ENCODE measurements at places on chromosomes 13 and 19.
A peak's percentile ranks its signal among the peaks of the same experiment; 100 is the strongest.

DNA sequence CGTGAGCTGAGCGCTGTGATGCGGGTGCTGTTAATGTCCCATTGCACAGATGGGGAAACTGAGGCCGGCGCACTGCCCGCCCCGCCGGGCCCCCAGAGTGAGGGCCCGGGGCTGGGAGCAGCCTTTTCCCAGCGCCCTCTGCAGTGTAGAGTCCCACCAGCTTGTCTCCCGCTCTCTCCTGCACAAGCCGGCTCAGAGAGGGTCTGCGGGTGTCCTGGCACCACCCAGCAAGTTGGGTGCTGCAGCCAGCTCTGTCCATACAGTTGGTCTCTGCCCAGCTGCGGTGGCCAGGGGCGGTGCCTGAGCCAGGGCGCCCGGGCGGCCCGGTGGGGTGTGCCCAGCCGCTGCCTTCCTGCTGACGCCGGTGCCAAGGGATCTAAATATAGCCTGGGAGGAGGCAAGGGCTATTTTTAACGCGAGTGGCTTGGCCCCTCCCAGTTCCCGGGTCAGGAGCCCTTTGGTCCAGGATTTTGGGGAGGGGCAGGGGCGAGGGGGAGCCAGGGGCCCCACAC, 19.3 kb downstream of the GADD45B start:
- no peak for DNase-seq

DNA sequence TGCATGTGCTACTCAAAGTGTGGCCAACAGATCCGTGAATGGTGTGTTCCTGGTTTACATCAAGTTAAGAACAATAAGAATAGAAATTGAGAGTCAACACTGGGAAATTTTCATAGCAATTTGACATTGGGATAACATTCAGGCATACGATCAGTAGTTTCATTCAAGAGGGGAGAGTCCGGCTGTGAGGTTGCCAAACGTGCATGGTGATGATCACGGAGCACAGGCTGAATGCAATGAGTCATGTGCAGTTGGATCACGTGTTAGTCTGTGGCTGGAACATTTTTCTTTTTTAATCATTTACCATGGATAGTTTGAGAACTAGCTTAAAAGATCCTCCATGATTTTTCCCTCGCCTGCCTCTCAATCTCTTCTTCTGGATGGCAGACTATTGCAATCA, 2.5 kb upstream of the DCT start:
- DNase-seq, result no peak

DNA sequence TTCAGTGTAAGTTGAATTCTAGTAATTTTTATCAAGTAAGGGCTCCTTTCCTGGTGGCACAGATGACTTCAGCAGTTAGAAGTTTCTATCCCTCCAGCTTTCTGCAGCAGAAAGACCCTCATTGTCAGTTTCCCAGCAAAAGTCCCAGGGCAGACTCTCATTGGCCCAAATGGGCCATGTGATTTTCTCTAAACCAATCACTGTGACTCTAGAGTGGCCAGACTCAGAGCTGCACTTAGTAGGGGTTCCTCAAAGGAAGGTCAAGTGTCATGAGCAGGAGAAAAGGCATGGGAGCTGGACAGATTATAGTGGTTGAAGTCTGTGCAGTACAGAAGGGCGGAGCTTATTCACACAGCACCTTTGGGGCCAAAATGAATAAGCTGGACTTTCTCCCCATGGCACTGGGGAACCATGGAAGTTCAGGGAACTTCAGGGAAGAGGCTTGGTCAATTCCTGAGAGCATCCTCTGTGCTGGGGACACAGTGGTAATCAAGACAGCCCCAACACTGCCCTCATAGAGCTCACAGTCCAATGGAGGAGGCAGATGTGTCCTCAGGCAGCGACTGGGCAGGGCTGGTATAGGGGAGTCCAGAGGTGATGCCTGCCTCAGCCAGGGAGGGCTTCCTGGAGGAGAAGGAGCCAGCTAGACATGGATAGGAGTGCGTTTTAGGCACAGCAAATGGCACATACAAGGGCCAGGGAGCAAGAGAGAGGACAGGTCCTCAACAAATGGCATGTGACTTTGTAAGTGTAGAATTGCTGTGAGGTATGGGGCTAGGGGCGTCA, 18.3 kb downstream of the CKM start:
- no peak for DNase-seq

- DNase-seq, result peak; percentile 79
Measured at GRCh38 chr19:39679056-39679790, 23.5 kb downstream of the LGALS16 start.

DNA sequence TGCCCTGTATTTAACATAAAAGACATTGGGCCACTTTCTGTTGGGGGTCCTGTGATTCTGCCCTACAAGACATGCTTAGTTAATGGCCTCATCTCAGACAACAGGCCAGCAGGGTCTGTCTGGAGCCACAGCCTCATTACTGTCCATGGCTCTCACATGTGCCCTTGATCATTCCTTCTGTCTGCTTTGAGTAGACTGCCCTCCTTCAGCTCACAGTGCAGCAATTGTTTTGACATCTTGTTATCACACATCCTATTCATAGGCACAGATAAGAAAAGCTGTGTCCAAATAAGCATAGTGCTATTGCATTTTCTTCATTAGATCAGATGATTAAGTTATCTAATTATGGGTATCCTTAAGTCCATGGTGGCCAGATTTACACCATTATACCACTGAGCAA, 127.9 kb downstream of the KCTD12 start:
- DNase-seq, result no peak

DNA sequence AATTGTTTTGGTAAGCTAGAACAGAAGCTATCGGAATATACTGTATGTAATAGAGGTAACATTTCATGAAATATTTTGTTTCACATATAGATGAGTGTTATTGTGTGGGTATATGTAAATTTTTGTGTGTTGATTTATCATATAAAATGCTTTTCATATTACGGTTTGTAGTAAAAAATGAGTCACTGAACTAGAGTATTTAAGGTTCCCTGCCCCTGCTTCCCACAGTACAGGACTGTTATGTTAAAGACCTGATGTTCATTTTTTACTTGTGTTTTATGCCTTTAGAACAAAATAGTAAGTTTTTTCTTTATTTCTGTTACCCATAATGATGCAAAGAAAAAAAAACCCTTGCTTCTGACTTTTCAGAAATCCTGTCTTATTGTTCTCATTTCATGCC, 243.4 kb downstream of the ENOX1 start:
- DNase-seq, result no peak

GRCh38 chr19:1858412-1859081, 4.8 kb downstream of the KLF16 start:
- DNase-seq, result no peak

- no peak for DNase-seq
Measured at GRCh38 chr13:54607421-54607820, 1578.8 kb downstream of the OLFM4 start.

DNA sequence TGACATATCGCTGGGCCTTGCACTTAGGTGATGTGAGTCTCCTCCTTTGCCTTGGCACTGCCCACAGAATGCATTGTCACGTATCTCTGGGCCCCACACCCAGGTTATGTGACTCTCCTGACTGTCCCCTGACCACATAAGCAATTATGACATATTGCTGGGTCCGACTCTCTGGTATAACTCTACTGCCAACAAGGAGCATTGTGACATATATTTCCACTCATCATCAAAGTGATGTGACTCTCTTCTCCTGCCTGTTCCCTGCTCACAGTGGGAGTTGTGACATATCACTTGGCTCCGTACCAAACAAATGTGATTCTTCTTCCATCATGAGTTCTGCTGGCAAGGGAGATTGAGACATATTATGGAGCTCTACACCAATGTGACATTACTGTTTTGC, 15.4 kb upstream of the ZNF681 start:
- no peak for DNase-seq

GRCh38 chr19:39430675-39431593, 4.8 kb downstream of the RPS16 start:
- peak; percentile 91 for DNase-seq

GRCh38 chr19:2719232-2719735, 1.9 kb downstream of the DIRAS1 start:
- DNase-seq, result no peak

GRCh38 chr19:31141301-31141700, 207.9 kb downstream of the TSHZ3 start:
- no peak for DNase-seq

- DNase-seq, result peak; percentile 76
Measured at GRCh38 chr13:24274452-24275021, 34.8 kb upstream of the C1QTNF9 start.

DNA sequence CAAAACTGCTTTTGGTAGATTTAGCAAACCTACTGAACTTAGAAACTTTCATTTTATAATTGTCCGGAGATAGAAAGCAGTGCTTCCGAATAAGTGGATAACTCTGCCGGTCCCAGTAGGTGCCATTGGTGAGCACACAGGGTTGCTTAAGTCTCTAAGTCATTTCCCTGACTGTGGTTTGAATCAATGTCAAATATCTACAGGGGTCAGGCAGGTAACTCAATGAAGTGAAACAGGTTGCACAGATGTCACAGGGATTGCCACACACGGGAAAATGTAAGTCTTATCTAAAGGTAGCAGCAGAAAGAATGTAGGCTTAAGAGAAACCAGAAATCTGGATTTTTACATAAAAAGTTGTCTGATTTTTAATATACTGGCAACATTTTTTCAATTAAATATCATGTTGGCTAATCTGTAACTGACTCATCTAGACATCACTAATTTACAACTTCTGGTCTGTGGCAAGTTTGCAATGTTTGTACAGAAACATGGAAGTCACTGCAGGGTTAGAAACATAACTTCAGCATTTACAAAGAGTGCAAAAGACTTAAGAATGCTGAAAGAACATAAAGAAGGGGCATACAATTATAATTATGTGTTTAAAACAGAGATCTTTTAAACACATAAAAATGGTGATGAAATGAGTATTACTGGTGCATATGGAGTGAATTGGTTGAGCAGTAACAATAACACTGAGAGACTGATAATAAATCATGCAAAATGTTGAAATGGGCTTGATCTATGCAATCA, 14.3 kb upstream of the LRRC63 start:
- DNase-seq, result no peak

DNA sequence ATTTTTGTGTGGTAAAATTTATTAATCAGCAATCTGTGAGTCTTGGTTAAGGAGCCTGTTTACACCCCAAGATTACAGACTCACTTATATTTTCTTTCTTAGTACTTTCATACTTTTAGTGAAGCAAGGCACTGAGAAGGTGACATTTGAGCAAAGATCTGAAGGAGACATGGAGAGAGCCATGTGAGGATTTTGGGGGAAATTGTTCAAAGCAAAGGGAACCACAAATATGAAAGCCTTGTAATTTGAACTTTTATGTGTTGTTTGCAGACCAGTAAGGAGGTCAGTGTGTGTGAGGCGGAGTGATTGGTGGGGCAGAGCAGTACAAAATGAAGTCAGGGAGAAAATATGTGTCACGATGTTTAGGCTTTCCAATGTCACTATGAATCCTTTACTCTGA, 140.7 kb upstream of the KLF12 start:
- DNase-seq, result no peak

DNA sequence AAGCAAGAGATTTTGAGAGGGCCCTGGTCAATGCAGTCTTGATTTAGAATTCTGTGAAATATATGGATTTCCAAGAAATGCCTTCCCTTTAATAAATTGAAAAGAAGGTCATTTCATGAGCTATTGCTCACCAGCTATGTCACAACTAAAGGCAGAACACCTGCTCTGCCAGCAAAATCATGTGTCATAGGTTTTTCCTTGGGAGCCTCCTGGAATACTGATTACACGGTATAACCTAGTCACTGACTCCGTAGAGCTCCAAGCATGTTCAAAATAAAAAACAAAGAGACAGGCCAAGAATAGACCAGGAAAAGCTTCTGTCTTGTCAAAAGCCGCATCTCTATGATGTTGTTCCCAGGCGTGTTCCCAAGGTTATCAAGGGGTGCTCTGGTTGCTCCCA, 45.5 kb downstream of the HSPH1 start:
- peak; percentile 15 for DNase-seq

DNA sequence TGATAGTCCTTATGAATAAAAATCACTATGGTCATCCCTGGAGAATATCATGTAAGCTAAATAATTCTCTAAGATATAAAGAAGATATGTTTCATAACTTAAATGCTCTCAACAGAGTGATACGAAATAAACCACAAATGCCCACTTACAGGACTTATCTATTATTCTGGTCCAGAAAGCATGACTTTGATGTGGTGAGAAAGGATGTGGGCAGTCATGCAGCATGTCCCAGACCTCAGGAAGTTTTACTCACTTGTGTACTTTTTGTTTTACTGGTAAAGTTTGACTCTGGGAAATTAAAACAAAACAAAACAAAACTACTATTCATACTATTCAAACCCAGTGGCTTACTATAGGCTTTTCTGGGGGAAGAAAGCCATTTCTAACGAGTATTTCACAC, 483.2 kb upstream of the SLITRK6 start:
- DNase-seq, result peak; percentile 20

DNA sequence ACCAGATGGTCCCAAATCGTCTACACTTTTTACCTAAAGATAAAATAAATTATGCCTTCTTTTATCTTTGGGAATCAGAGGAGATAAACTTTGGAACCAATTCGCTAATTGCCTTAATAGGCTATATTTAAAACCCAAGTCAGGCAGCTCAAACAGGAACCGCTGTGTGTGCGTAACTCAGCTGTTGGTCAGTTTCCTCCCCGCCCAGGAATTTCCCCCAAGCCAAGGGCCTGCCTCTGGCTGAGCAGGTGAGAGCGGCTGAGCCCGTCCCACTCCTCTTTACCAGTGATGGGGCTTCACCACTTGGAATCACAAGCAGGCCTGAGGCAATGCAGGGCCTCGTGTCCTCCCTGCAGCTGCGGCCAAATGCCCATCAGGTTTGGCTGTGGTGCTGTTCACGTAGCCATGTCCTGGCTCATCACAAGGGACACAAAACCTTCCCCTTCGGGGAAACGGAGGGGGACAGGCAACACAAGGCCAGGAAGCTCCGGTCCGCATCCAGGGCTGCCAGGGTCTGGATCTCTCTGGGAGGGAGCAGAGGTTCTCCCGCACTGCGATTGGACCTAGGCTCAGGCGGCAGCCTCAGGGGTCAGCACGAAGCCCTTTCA, 503 bp upstream of the SLC7A9 start:
- DNase-seq, result no peak

- no peak for DNase-seq
Measured at GRCh38 chr19:42280815-42281145, 11.7 kb downstream of the CIC start.

GRCh38 chr13:85363504-85363903, 435.7 kb downstream of the SLITRK6 start:
- DNase-seq, result no peak

DNA sequence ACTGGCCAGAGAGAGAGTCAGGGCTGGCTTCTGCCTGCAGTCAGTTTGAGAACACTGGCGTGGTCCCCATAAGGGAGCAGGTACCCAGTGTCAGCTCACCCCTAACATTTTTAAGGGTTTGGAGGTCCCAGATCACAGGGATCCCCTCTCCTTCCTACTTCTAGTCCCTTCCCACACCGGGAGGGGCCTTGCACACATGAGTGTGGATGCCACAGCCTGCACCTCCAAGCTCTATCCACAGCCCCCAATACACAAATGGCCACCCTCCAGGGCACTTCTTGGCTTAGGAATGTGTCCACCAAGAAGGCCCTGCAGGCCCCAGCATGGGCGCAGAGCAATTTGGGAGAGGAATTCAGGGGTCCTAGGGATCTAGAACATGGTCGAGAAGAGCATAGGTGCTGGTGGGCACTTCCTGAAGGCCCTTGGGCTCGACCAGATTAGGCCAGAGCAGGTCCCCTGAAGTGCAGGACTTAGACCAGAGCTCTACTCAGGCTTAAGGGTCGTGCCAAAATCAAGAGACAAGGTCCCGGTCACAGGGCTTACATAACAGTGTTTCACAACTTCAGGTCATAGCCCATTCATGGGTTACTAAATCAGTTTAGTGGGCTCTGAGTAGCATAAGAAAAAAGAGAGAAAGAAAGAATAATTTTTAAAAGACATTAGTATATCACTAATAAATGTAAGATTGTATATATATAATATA, 16.0 kb downstream of the FXYD5 start:
- DNase-seq, result no peak
